Amygdala (tissue), 56 donors: ENCODE measurements at places on chromosomes 3 and 15.

DNA sequence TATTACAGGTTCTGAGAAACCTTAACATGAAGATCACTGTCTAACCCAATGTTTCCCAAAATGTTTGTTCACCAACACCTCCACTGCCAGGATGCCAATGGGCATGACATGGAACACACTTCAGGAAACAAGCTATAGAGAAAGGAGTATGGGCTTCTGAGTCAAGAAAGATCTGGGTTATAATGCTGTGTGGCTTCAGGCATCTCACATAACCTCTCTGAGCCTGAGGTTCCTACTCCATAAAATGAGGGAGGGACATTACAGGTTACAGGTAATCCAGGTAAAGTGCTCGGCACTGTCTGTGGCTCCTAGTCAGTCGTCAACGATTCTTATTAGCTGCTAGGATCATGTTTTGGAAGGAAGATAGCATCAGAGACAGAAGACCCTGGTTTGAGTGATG is 126.4 kb upstream of the SMAD3 start:
- DNase-seq = no peak

DNA sequence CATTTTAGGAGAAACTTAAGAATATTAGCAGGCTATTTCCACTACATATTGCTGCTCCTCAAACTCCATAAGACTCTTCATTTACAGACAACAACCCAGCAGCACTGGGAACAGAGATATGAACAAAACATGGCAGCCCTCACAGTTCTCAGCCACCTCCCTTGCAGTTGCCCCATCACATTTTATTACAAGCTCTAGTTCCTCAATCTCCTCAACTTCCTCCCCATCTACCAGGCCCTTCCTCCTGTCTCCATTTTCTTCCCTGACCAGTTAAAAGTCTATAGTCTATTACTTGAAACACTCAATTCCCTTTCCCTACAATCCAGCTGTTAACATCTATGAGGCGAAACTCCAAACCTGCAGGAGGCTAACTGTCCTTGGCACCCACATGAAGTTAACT is 412.5 kb downstream of the TBC1D5 start:
- no peak for DNase-seq

GRCh38 chr15:25631971-25632370 is 193.1 kb upstream of the UBE3A start:
- DNase-seq = no peak

GRCh38 chr3:85706130-85706529 is 747.3 kb downstream of the CADM2 start:
- no peak for DNase-seq

DNA sequence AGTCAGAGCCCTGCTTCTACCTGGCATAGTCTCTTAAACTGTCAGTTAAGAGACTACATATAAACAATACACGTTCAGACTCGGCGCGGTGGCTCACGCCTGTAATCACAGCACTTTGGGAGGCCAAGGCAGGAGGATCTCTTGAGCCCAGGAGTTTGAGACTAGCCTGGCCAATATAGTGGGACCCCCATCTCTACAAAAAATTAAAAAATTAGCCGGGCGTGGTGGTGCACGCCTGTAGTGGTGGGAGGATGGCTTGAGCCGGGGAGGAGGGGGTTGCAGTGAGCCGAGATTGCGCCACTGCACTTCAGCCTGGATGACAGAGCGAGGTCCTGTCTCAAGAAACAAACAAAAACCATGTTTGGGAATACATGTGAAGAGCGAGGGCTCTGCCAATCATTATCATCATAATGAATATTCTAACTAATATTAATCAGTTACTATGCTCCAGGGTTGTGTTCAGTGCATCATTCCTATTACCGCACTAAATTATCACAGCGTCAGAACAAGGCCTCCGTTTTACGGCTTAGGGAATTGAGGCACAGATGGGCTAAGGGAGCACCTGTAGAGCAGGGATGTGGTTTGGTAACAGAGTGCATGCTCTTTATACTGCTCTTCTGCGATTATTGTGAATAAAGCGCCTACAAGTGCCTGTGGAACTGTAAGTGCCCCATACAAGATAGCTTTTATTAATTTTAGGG is 844 bp upstream of the UQCC5 start:
- DNase-seq = no peak

DNA sequence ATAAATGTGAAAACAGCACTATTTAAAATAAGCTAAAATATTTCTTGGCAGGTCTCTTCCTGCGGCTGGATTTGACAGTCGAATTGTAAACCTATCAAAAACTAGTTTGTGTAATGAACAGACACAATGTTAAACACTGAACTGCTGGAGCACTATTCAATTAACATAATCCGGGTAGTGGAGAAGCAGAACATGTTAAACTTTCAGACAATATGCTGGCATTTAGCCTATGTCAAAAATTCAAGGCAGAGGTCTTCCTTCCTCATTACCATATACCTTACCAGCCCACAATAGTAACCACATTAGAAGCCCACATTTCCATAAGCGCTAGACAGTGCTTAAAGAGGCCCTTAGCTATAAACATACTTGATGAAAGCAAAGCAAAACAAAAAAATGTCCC is 1042.9 kb downstream of the ROBO1 start:
- DNase-seq = no peak

GRCh38 chr3:114119776-114120175 is 59.1 kb downstream of the DRD3 start:
- no peak for DNase-seq

GRCh38 chr3:12705981-12706380 is 42.1 kb upstream of the RAF1 start:
- no peak for DNase-seq

DNA sequence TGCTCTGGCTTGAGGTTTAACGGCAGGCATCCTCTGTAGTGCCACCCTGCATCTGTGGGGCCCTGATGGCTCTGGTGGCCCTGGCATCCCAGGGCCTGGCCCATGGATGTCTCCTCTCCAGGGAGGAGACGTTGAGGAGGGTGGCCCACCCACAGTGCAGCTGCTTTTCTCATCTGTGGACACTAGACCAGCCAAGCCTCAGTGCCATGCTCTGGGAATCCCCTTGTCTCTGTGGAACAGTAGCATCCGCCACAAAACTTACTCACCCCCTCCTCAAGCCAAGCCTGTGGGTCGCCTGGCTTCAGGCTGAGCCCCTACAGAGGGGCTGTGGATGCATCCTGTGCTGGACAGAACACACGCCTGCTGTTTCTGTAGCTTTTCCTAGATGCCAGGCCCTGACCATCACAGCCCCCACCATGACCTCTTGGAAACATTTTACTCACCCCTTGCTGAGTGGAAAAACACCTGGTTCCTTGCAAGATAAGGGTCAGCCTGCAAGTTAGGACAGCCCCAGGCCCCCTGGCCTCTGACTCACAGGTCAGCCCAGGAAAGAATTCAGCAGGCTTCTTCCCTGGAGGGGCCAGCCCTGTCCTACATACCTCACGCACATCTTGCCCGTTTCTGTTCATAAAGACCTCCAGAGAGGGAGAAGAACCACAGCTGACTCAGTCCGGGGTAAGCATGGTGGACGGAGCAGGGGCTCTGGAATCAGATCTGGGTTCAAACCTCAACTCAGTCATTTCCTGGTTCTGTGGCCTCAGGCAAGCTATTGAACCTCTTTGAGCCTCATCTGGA is 19.0 kb downstream of the PAK6 start:
- DNase-seq = no peak

GRCh38 chr3:77236118-77236517 is 196.2 kb downstream of the ROBO2 start:
- no peak for DNase-seq

DNA sequence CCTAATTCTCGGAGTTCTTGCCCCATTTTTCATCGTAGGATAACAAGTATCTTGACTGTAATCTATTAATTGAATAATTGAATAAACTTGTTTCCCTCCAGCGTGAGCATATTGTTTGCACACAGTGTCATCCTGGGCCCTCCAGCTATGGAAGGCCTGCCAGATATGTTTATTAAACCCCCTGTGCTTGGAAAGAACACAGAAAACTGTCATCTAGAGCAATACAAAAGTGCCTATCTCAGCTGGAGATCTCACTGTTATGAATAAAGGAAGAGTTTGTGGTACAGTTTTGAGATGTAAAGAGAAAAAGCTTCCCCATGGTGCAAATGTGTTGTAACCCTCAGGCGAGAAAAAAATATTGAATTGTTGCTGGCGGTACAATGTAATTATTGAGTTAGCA is 405.9 kb downstream of the SOX2 start:
- DNase-seq = no peak

- no peak for DNase-seq
Observed at GRCh38 chr3:170766253-170766652, 103.7 kb downstream of the RPL22L1 start.

DNA sequence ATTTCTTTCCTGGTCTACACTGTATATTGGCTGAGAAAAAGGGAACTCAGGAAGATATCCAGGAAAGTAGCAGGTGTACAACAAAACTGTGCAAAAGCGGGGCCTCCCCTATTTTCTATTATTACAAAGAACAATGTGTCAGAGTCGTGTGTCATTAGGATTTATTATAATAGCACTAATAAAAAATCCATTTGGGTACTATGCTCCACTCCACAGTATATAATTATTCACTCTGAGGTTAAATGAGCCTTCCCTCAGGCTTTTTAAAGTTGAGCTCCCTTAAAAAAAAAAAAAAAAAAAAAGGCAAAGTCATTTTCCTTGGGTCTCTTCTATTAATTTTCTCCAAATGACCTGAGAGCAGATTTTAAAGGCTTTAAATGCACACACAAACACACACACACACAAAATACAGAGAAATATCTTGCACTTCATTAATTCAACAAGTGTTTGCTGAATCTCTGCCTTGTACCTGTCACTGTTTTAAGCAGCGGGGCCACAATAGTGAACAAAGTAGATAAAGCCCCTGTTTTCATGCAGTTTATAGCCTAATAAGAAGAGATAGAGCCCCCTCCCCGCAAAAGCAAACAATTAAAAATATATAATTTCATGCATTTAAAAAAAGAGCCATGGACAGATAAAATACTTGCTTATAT is 1.3 kb upstream of the DPP8 start:
- DNase-seq = no peak

- no peak for DNase-seq
Observed at GRCh38 chr15:100018191-100018590, 285.0 kb upstream of the LYSMD4 start.

- no peak for DNase-seq
Observed at GRCh38 chr3:133833267-133833666, 27.7 kb downstream of the SRPRB start.

- no peak for DNase-seq
Observed at GRCh38 chr15:41285285-41285684, 47.1 kb downstream of the OIP5 start.
